SW 1271 (cell line): ENCODE measurements at places on chromosomes 3 and 15.

GRCh38 chr3:112013058-112013783, 14.5 kb downstream of the TAGLN3 start:
- peak; percentile 34 for DNase-seq

- DNase-seq: no peak
These were observed 6.3 kb downstream of the CTNNB1 start for GRCh38 chr3:41205591-41205990.

- no peak for DNase-seq
These were observed 70.5 kb upstream of the MAP4 start for GRCh38 chr3:48086705-48087104.

DNA sequence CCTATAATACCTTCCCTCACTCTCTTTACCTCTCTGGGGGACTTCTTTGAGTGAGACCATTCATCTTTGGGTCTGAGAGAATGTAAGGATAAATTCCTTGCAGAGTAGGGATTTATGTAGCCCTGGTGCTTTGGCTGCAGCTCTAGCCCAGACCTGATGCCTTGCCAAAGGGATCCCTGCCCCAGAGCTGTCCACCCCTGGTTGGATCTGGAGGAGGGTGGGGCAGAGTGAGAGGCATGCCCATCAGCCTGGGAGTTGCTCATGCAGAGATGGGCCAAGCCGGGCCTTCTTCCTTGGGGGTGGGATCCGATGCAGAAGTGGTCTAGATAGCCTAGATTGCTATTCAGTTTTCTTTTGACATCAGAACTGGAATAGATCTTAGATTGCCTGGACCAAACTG, 31.5 kb downstream of the RTP1 start:
- DNase-seq: no peak

DNA sequence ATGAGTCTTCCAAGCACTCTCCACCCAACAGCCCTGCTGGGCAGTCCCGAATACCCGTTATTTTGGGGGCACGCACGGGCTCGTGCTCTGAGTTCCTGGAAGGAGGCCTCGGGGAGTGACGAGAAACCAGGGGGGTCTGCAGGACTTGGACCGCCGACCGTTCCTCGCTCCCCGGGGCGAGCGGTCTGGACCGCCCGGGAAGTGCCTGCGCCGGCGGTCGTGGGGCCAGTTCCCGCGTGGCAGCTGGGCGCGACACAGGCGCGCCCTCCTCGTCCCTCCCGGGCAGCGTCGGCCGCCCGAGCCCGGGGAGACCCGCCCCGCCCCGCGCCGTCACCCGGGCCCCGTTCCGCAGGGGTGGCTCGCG, 387 bp downstream of the GNB4 start:
- DNase-seq: no peak
